ENCODE measurements at places on chromosomes 6 and 20.

- no peak for DNase-seq
Observed at GRCh38 chr6:145420599-145420998, 314.7 kb downstream of the EPM2A start.

DNA sequence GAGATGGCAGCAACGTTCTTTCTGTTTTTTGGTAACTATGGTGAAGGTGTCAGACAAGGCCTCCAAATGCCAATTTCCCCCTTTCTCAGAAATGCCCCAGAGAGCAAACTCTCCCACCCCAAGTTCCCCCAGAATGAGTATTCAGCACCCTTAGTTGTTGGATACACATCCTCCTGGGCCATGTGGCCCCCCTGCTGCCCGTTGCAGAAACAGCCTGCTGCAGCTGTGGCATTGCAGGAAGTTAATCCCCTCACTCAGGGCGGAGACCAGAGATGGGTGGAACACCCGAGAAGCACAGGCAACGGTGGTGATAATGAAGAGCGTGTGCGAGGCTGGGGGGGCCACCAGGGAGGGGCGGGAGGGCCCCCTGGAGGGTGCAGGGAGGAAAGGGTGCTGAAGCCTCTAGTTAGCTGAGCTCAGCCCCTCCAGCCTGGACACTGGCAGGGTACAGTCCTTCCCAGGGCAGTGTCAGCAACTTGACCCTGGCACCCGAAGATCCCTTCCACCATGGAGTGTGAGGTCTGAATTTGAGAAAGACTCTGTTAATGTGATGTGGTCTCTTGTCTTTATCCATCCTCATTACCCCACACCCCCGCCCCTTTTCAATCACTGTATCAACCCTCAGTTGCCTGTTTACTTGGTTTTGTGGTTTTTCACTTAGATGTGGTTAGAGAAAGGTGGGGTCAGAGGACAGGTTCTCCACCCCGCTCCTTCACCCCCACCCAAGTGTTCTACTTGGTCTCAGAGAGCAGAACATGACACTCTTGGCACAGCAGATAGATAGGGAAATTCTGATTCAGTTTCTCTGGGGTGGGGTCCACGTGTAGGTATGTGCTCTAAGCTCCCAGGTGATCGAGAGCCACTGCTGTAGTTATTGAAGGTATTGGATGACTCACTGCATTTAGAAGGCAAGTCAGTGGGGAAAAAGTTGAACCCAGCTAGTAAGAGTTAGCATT, 208.8 kb upstream of the SUPT3H start:
- DNase-seq, result no peak

DNA sequence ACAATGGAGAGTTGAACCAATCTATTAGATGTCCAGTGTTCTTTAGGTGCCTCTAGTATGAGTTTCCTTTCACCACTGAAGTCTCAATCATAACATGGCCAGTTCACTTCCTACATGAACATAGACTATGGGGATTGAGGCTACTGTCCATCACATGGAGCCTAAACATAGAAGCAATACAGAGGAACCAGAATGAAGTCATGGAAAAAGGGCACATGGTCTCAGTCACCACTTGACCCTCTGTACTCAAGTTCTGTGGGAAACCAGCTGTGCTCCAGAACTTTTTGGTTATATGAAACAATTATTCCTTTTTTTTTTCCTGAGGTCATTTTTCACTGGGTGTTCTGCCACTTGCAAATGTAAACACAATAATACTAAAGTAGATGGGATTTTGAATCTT, 762.5 kb downstream of the CBLN4 start:
- DNase-seq, result no peak

- DNase-seq, result no peak
Observed at GRCh38 chr6:69820438-69820837, 23.6 kb upstream of the LMBRD1 start.

- DNase-seq, result no peak
Observed at GRCh38 chr20:31811796-31812728, 7.1 kb upstream of the MYLK2 start.

Data from stimulated activated CD4-positive, alpha-beta T cell treated with anti-CD3 and anti-CD28 coated beads, Interleukin-12 subunit alpha, Interleukin-12 subunit beta, amount 100 ng/mL, for 24 hours (primary cell).